ENCODE measurements at places on chromosomes 7 and 10. TPM values are rescaled to one million over a fixed set of nuclear protein-coding genes. Genes with fewer than 3 reads are reported as not detected.

SSC4D gene
- not detected for total RNA-seq

GPRIN2 gene
- total RNA-seq: not detected

CELF2 gene
- total RNA-seq: 213 TPM

KCNIP2 gene
- 2.5 TPM for total RNA-seq

NKX1-2 gene
- total RNA-seq: not detected

SYCE1 gene
- total RNA-seq: not detected

ASB4 gene
- not detected for total RNA-seq

PRKAR2B gene
- 0.35 TPM for total RNA-seq

MYOZ1 gene
- total RNA-seq: not detected

SLC39A12 gene
- not detected for total RNA-seq

BBIP1 gene
- total RNA-seq: 30.2 TPM

SLC26A4 gene
- total RNA-seq: 10.9 TPM

ZNF853 gene
- 0.18 TPM for total RNA-seq

GRCh38 chr7:34044734-34045353, 139.5 kb downstream of the BMPER start:
- H3K36me3 ChIP-seq: no peaks in the 10 kb centered on the region
- no peak overlapping the region for H3K4me3 ChIP-seq
- H3K4me1 ChIP-seq: no peaks in the 10 kb centered on the region
- no peak for DNase-seq

DNA sequence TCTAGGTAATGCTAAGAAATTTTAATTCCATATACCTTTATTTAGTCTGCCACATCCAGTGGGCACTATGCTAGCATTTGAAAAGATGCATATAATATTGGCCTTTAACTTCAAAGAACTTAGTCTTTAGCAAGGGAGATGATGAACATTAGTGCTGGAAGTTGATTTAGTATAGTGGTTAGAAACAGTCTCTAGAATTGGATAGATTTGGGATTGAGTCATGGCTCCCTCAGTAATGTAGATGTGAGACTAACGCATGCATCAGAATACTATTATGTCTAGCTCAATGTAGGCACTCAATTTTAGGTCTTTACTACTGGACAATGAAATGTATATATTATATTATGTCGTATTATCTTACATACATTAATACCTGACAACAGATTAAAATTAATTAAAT, 5.8 kb downstream of the DKK1 start:
- no peak overlapping the region for H3K4me3 ChIP-seq
- DNase-seq: no peak
- no peak overlapping the region for H3K27ac ChIP-seq
- peaks cover 7% of the 10 kb centered on the region for H3K27me3 ChIP-seq

DNA sequence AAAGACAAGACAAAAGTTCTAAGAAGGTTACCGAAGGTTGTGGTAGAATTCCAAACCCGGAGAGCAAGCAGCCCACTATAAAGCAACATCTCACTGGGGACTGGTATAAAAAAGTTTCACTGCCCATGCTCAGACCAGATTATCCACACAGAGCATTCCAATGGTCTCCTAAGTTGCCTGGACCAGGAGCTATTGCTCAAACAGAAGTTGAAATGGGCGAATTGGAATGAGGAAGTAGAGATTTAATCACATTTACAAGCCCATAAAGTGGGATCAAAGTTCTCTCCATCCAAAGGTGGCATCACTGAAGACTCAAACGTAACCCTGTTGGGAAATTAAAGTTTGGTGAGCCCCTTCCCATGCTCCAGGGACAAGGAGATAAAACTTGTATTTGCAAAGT, 19.8 kb downstream of the OR2F1 start:
- no peaks in the 10 kb centered on the region for H3K36me3 ChIP-seq
- no peak overlapping the region for H3K27ac ChIP-seq

DNA sequence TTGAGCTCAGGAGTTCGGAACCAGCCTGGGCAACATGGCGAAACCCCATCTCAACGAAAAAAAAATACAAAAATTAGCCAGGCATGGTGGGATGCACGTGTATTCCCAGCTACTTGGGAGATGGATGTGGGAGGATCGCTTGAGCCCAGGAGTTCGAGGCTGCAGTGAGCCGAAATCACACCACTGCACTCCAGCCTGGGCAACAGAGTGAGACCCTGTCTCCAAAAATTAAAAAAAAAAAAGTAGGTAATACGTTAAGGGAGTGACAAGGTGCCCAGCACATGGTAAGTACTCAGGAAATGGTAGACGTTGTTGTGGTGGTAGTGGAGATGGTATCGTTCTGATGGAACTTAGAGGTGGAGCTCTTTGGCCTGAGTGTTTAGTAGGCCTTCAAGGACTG, 41.0 kb upstream of the XPNPEP1 start:
- peaks cover 4% of the 10 kb centered on the region for H3K27me3 ChIP-seq
- H3K4me1 ChIP-seq: peaks cover 4% of the 10 kb centered on the region
- no peak overlapping the region for H3K27ac ChIP-seq
- H3K4me3 ChIP-seq: no peak overlapping the region
- DNase-seq: no peak

- no peaks in the 10 kb centered on the region for H3K36me3 ChIP-seq
- no peaks in the 10 kb centered on the region for H3K4me1 ChIP-seq
- no peak overlapping the region for H3K27ac ChIP-seq
- no peak for DNase-seq
- H3K4me3 ChIP-seq: no peak overlapping the region
Measured at GRCh38 chr7:25402532-25402931, 174.2 kb upstream of the NPVF start.

DNA sequence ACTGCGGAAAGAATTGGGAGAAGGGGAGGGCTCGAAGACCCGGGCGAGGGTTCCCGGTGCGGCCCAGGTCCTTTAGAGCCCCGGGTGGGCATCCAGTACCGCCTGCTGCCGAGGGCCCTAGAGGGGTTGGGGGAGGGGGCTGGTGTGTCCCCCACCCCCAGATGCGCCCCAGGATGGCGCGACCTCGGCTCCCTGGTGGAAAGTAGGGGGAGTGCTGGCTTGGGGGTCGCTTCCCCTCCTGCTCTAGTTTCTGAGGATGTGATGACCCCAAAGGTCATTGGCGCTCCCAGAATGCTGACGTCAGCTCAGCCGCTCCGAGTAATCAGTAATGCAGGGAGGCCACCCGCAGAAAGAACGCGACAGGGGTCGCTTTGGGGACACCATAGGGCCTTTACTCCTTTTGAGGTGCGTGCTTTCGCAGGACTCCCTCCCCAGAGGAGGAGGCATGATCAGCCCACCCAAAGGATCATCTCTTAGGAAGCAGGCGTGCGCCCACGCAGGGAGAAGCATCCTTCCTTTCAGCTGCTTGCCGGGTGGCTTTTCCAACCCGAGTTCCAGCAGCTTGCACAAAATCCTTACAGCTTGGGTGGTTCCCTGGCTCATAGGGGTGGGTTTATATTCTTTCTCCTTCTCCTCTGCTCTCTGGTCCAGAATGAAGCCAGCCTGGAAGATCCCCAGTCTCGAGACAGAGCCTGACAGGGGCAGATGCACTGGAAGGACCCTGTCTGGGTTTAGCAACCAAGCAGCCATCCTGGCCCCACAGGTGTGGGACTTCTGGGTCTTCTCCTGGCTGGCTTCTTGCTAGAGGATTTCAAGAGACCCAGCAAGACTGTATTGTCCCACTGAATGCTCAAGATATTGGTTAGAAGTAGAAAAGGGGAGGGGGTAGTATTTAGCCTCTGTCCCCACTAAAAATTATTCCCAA, 1.3 kb upstream of the PRKAG2 start:
- peaks cover 11% of the 10 kb centered on the region for H3K4me1 ChIP-seq
- H3K36me3 ChIP-seq: no peaks in the 10 kb centered on the region
- peaks cover 9% of the 10 kb centered on the region for H3K27me3 ChIP-seq
- H3K27ac ChIP-seq: no peak overlapping the region
- no peak for DNase-seq

- no peak for DNase-seq
- no peak overlapping the region for H3K27ac ChIP-seq
- no peaks in the 10 kb centered on the region for H3K27me3 ChIP-seq
- H3K4me1 ChIP-seq: peaks cover 4% of the 10 kb centered on the region
Measured at GRCh38 chr7:148303295-148304082, 287.1 kb upstream of the C7orf33 start.

DNA sequence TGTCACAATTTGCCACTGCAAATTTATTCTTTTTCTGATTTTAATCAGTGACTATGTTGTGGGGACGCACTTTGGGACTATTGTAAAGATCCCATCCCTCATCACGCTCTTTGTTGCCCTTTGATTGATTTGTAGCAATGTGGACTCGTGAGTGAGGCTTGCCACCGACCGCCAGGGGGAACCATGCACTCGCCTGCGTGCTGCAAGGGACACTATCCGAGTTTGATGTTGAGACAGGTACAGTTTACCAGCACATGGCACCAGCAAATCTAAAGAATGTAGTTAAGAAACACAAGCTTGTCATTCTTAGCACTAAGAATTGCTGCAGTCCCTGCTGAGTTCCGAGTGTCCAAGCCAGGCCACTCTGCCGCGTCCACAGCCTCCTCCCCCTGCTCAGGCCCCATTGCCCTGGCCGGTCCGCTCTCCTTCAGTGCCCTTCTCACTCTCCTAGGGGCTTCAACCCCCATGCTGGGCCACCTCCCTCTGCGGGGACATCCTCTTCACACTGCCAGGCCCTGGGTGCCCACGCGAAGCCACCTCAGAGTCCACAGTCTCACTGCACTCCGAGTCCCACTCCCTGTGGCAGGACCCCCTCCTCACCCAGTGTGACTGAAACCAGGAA, 2.0 kb upstream of the SFTPA2 start:
- DNase-seq: peak; percentile 73
- no peak overlapping the region for H3K4me3 ChIP-seq
- H3K36me3 ChIP-seq: no peaks in the 10 kb centered on the region
- H3K27ac ChIP-seq: no peak overlapping the region
- H3K27me3 ChIP-seq: peaks cover 20% of the 10 kb centered on the region

DNA sequence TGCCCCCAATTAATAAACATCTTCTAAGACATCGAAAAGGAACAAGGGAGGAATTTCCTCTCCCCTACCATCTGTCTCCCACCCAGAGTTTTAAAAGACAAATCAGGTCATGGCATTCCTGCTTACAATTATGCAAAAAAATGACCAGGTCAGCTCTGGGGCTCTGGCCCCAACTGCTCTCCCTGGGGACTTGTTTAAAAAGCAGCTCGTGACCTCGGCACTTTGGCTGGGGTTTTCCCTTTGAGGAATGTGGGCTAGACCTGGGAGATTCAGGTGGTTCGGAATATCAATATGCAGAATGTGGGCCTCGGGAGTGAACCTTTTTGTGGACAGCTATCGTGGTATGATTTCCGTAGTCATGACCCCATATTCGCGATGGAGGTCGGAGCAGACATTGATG, 648 bp upstream of the RADIL start:
- H3K36me3 ChIP-seq: no peaks in the 10 kb centered on the region
- peaks cover 23% of the 10 kb centered on the region for H3K27me3 ChIP-seq
- H3K4me1 ChIP-seq: peaks cover 8% of the 10 kb centered on the region
- no peak for DNase-seq
- no peak overlapping the region for H3K4me3 ChIP-seq

GRCh38 chr7:17910377-17910776, 29.9 kb downstream of the SNX13 start:
- no peak overlapping the region for H3K4me3 ChIP-seq
- no peak for DNase-seq
- peaks cover 32% of the 10 kb centered on the region for H3K36me3 ChIP-seq
- H3K27ac ChIP-seq: no peak overlapping the region
- no peaks in the 10 kb centered on the region for H3K27me3 ChIP-seq

- no peaks in the 10 kb centered on the region for H3K36me3 ChIP-seq
- no peak overlapping the region for H3K27ac ChIP-seq
- peaks cover 29% of the 10 kb centered on the region for H3K4me1 ChIP-seq
- peaks cover 18% of the 10 kb centered on the region for H3K27me3 ChIP-seq
- no peak for DNase-seq
Measured at GRCh38 chr10:62613859-62614258, 190.7 kb upstream of the ADO start.

- no peak overlapping the region for H3K4me3 ChIP-seq
- H3K27me3 ChIP-seq: no peaks in the 10 kb centered on the region
- no peak overlapping the region for H3K27ac ChIP-seq
- no peaks in the 10 kb centered on the region for H3K36me3 ChIP-seq
- DNase-seq: no peak
Measured at GRCh38 chr10:118672766-118673715, 77.6 kb upstream of the PRLHR start.

DNA sequence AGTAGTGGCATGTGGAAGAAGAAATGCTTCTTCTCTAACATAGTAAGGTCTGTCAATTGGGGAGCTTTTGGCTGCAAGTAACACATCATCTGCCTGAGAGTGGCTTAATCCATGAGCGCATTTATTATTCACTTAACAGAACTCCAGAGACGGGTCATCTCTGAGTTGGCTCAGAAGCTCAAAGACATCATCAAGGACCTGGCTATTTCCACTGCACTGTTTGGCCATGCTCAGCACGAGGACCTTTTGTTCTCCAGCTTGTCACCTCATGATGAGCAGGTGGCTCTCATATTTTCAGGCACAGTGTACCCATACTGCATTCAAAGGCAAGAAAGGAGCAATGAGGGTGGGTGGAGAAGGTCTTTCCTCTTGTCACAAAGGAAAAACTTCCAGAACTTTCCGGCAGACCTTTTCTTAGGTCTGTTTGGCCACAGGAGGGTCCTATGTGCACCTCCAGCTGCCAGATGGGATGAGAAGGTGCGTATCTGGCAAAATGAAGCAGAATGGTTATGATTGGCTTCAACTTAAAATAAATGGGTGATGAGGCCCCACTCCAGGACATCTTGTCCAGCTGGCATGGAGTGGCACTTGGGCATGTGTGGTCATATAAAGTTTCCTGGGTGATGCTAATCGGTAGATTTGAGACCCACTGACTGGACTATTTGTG, 55.6 kb upstream of the SHH start:
- no peaks in the 10 kb centered on the region for H3K27me3 ChIP-seq
- no peak for DNase-seq
- no peaks in the 10 kb centered on the region for H3K36me3 ChIP-seq
- no peaks in the 10 kb centered on the region for H3K4me1 ChIP-seq
- no peak overlapping the region for H3K27ac ChIP-seq

DNA sequence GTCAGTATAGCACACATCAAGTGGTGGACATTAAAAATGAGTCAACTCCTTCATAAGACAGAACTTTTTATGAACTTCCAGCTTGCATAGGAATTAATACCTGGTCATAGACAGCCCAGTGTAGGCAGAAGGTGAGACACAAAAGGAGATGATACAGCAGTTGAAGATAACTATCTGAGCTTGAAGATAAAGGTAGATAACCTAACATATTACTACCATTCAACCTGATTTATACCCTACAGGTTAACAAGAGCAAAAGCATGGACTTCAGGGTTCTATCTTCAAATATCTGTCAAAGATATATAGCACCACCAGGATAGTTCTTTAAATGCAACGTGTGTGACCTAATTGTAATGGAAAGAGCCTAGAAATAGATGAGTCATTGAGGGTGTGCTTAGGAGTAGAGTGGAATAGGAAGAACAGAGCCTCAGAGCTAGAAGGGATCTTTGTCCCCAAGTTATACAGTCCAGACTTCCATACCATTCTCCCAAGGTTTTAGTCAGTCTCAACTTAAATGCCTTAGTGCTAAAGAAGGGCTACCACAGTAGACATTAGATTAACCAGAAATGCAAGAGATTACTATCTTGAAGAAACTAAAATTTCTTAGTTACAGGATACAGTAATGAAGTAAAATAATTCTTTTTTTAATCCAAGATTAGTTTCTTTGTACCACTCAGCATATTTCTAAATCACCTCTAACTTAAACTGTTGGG, 9.2 kb downstream of the ZNF800 start:
- H3K27me3 ChIP-seq: no peaks in the 10 kb centered on the region
- peaks cover 53% of the 10 kb centered on the region for H3K4me1 ChIP-seq
- no peak for DNase-seq

All from activated CD4-positive, alpha-beta memory T cell treated with anti-CD3 and anti-CD28 coated beads, Interleukin-2, amount 10 ng/mL, durations not matched to agents 7 days and 5 days (primary cell).